Tongue (tissue), 3 donors: ENCODE measurements at places on chromosomes 7 and 10.

DNA sequence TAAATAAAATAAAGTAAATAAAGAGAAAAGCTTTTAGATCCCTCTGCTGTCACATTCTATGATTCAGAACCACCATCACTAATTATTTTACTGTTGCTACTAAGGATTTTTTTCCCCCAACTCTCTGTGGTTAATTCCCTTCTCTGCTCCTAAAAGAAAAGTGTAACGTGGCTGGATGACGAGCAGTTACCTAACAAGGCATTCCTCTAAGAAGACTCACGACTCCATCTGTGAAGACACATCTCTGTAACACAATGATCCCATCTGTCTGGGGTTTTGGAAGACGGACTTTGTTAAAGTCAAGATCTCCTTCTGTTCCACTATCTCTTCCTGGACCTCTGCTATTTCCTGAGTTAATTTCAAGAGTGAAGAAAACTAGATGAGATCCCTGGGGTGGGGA lies 179.9 kb downstream of the SFMBT2 start:
- DNase-seq, result no peak

- no peak for DNase-seq
Measured at GRCh38 chr10:100027416-100027815, 17.7 kb upstream of the DNMBP start.

DNA sequence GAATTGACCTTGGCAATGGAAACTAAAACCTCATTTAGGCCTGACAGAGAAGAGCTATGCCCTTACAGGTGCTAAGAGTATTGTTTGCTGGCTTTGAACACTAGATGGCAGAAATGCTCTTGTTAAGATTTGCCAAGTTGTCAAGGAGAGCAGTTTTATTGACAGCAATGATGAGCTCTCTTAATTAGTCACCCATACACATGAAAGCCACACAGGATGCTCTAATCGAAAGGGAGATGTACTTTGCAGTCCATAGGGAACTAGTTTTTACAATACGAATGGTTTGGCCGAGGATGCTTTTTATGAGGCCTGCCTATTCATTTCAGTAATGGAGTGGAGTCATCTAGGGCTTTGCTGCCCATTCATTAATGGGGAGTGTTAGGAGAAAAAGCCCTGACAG lies 45.4 kb upstream of the MBL2 start:
- DNase-seq, result peak; percentile 41

DNA sequence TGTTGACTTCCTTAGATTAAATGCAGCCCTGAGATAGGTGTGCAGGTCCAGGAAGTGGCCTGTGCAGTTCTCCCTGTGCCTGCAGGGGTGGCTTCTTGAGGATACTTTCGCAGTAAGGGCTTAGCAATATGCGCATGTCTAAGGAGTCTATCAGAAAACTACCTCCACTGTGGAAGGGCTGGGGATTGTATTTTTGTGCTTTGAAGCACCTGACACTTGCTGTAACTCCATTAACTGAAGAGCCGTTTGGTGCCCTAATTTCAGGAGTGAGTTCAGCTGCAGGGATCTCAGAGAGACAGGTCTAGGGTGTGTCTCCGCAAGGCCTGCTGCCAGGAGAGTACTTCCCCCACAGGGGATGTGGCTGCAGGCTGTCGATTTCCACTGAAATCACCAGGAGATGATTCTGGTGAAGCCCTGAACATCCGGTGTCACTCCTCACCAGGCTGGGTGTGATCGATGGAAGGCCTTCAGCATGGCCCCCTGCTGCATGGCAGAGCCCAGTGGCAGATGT lies 35.5 kb downstream of the IKZF1 start:
- no peak for DNase-seq

DNA sequence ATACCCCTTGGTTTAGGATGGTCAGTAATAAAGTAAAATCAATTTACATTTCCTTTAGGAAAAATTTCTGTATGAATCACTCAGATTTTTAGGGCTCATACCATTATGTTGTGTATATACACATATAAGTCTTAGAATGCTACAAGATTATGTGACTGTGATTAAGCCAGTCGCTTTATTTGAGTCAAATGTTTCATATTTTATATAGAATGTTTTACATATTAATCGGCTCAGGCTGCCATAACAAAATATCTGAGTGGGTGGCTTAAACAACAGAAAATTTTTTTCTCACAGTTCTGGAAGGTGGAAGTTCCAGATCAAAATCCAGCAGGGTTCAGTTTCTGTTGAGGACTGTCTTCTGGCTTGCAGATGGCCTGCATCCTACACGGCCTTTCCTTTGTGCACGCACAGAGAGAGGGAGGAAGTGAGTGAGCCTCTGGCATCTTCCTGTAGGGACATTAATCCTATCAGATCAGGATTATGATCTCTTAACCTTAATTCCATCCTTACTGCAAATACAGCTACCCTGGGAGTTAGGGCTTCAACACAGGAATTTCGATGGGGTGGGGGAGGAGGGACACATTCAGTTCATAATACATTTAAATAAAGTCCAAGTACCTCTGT lies 198.0 kb downstream of the PHF14 start:
- no peak for DNase-seq

DNA sequence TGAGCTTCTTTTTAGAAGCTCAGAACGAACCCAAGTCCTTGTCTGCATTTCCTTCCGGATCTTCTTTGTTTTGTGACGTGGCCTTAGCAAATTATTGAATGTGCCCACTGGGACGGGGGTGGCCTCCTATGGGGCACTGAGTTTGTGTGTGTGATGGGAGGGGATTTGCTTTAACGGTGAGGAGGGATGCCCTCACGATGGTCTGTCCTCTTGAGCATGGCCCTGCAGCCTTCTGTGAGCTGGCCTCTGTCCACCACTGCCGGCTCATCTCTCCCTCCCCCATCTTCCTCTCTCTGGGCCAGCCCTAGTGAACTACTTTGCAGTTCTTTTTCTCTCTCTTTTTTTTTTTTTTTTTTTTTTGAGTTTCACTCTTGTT lies 62.9 kb upstream of the MKRN1 start:
- peak; percentile 62 for DNase-seq

DNA sequence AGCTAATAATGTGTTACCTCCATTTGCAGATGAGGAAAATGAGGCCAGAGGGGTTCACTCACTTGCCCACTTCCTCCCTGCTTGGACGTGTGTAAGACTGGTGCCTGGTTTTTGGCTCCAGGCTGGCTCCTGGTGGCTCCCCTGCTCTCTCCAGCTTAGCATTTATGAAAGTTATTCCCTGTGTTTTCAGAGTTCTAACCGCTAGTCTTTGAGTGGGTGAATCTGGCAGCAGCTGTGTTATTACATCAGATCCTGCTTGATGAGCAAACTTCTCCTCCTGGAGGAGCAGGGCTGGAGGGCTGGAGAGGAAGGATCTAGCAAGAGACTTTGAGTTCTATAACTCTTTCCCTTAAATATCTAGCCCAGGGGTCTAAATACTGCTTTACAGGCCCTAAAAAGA lies 80.9 kb upstream of the AGBL3 start:
- peak; percentile 57 for DNase-seq

GRCh38 chr10:44015702-44016500 lies 367.2 kb upstream of the ZNF32 start:
- DNase-seq, result no peak

DNA sequence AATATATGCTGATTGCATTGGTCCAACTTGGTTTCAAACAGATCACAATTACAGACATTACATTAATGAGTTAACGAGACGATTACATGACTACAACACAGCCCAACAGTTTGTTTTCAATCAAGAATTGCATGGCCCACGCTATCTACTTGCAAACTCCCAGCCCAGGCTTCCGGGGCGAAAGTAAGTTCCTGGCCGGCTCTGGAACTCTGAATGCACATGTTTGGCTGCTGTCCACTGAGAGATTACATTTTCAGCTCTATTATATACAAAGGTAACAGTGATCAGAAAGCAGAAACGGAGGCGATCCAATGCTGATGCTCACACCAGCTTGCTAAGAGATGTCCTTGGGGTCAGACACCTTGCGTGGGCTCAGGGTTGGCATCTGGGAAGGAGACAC lies 206.3 kb downstream of the FANK1 start:
- peak; percentile 53 for DNase-seq

DNA sequence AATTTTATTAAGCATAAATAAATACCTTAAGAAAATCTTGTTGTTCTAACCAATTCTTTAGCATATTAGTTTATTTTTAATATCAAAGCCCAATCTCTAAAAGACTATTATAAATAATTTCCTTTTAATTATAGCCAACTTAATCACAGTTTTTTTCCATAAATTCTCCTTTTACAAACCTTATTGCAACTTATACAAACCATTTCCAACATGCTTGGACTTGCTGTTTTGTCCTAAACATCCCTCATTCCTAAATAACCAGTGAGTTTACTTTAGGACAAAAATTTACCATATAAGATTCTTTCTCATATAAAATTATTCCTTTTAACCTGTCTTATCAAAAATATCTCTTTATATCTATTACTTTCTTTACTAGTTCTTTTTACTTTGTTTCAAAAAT lies 25.2 kb upstream of the LSM8 start:
- no peak for DNase-seq

DNA sequence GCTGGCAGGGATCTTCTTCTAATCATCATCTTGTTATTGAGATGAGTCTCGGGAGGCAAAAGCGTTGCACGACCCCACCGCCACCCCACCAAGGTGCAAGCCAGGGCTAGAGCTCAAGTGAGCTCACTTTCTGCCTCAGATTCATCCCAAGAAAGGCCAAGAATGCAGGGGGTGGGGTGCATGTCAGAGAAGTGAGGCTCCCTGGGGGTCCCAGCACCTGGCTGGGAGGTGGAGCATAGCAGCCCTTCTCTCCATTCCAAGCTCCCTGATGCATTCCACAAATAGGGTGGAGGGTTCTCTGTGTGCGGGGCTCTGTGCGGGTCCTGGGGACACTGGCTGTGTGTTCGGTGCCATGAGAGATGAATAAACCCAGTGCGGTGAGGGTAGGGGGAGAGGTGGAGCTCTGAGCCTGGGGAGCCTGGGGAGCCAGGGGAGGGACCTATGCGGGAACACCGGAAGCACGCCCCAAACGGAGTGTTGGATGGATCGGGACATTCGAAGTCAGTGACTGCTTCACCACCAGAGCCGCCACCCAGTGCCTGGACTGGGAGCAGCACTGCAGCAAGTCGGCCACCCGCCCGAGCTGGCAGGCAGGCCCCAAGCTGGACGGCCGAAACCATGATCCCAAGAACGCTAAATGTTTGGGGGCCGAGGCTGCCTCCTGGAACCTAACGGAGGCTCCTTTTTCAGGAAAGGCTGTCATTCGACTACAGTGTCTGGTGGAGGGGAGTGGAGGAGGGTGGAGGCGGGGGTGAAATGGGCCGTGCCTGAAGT lies 17.9 kb upstream of the HMX3 start:
- peak; percentile 7 for DNase-seq

- no peak for DNase-seq
Measured at GRCh38 chr7:120233338-120233737, 39.6 kb upstream of the KCND2 start.

DNA sequence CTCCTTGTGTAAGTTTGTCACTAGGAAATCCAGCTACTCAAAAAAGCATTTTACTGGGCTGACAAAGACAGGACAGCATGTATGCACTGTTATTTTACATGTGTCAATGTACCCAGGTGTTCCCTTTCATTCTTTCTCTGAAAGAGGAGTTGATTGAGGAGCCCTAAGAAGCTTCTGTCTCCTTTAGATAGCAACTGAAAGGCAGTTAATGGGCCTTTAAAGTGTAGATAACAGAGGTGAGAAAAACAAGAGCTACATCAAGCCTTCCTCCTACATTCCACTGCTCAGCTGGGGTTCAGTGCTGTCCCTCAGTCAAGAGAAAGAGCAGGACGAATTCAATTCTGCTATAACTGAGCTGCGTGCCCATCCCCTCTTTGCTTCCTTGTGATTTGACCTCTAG lies 12.8 kb upstream of the WIPF3 start:
- DNase-seq, result no peak

- no peak for DNase-seq
Measured at GRCh38 chr7:1400371-1400770, 58.9 kb downstream of the MICALL2 start.

- no peak for DNase-seq
Measured at GRCh38 chr7:98368716-98369115, 32.2 kb downstream of the BAIAP2L1 start.

DNA sequence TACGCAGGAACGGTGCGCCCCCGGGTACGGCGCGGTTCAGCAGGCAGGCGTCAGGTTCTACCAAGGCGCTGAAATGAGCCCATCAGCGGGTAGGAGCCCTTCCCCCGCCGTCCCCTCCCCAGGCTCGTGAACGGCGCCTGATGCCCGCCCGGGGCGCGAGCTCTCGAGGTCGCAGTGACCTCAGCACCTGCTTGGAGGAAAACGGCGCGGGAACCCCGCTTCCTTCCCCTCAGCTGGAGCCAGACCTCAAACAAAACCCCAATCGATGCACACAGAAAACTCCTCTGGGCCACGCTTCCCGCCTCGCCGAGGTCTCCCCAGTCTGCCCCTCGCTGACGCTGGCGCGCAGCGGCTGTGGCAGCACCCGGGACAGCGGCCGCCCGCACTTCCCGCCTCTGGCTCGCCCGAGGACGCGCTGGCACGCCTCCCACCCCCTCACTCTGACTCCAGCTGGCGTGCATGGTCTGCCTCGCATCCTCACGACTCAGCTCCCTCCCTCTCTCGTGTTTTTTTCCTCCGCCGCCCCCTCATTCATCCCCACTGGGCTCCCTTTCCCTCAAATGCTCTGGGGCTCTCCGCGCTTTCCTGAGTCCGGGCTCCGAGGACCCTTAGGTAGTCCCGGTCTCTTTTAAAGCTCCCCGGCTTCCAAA lies 514 bp upstream of the GAD2 start:
- peak; percentile 79 for DNase-seq

GRCh38 chr7:30428246-30429155 lies 50.1 kb downstream of the NOD1 start:
- DNase-seq, result no peak

DNA sequence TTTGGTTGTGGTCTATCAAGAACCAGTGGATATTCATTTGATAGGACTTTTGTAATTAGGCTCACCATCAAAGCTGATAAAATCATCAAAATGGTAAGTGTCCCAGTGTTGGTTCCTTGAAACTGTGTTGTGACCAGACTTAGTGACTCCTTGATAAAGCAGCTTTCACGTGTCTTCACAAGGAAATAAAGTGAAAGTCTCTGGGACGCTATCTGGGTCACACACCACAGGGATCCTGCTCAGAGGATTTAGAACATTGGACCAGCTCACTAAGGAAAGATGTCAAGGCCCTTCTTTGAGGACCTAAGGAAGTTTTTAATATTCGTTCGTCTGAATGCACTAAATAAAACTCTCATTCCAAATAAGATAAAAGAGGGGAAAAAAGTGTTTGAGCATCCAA lies 193.1 kb downstream of the RNLS start:
- no peak for DNase-seq

DNA sequence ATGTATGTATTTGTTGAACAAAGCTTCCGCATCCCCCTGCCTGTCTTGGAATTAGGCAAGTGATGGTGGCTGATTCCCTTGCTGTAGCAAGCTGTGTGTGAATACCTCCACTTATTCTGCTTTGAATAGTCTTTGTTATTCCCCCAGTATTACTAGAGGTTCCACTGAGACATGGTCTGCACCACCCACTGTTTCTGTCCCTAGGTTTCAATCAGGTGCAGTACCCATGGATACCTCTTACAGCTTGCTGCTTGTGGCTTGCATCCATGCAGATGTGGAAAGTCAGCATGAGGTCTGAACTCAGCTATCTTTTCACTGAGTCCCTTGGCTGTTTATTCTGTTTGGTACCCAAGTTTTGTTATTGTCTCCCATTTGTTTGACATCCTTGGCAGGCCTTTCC lies 447.4 kb downstream of the GRM8 start:
- DNase-seq, result no peak
